ENCODE measurements at places on chromosomes 13 and 19.

DNA sequence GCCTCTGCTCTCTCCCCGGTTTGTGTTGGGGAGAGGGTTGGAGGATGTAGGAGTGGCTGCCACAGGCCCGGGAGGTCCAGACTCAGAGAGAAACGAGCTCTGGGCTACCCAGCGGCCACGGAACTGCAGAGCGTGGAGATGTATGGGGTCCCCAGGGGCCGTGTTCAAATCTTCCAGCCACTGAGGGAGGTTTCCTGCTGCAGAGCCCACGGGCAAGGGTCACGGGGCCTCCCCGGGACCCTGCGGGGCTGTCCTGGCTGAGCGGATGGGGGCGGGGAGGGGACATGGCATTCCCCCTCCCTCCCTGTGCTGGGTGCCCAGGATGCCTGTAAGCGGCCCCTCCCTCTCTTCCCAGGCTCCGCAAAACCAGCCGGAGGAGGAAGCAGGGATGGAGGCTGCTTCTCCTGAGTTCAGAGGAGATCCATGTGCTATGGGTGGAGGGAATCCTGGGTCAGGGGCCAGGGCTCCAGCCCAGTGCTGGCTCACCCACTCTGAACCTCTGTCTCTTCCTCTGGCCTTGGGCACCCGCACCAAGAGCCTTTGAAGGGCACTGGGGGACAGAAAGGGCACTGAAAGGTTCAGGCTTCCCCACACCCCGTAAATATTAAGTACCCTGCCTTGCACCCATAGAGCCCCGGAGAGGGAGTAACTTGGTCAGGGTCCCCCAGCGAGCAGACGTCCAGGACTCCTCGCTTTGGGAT, 22.6 kb downstream of the SMIM24 start:
- DNase-seq: no peak

DNA sequence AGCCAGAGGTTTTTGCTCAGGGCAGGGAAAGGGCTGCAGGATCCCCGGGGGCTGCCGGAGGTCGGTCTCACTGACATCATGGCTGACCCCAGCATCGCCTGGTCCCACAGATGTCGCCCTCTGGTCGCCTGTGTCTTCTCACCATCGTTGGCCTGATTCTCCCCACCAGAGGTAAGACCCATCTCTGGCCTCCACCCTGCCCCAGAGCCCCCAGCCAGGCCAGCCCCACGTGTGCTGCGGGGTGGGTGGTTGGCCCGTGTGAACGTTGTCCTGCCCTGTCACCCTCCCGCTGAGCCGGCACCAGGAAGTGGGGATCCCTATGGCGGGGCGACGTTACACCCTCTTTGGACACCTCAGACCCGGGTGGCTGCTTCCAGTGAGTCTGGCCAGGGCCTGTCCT, 906 bp downstream of the FXYD5 start:
- DNase-seq: peak; percentile 42

- no peak for DNase-seq
Observed at GRCh38 chr13:94121686-94122085, 357.8 kb downstream of the DCT start.

DNA sequence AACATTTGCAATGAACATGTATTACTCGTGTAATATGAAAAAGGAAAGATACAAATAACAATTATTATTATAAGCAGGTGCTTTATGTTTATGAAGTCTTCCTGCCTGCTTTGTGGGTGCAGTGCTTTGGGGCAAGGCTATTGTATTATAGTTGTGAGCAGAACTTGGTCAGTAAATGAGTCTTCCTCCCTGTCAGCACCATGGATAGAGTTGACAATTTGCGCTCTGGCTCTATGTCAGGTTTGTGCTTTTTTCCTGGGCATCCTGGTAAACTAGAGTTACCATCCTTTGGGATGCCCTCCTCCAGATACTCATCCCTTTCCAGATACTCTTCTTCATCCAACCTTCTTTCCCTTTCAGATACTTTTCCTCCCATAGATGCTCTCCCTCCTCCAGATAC, 19.6 kb downstream of the ERICH6B start:
- no peak for DNase-seq
